M059J (cell line): ENCODE measurements at places on chromosomes 7 and 10. TPM values are rescaled to one million over a fixed set of nuclear protein-coding genes. Genes with fewer than 3 reads are reported as not detected.

GRCh38 chr7:104883718-104884452, 130.1 kb upstream of the KMT2E start:
- DNase-seq: peak; percentile 81

DNA sequence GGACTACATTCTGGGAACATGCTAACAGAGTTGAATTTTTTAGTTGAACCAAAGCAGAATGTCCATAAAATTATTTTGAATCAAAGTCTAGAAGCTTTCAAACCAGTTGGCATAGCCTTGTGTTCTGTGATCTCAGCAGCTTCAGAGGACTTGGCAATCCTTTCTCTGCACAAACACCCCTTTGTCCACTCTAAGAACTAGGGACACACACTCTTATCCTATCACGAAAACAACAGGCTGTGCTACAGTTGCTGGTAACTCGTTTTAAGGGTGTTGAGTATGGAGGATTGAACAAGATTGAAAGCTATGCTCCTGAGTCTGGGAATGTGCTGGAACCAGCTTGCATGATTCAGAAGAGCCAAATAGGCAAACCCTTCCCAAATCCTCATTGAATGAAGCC, 76.4 kb upstream of the PRSS58 start:
- no peak for DNase-seq

GRCh38 chr10:575402-576129, 113.9 kb downstream of the DIP2C start:
- DNase-seq: no peak

DNA sequence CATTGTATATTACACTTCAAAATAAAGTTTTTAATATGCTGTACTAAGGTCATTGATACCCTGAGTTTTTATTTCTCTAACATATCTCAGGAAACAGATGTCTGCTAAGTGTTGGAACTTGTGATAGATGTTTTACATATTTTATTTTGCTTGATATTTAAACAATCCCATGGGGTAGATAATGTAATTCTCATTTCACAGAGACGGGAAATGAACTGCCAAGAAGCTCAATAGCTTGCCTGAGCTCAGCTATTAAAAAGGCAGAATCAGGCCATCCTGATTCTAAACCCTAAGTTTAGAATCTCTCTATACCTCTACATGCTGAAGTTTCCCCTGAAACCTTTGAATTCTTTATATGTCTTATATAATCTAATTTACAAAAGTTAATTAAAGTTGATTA, 126.3 kb downstream of the LRRC18 start:
- no peak for DNase-seq

DNA sequence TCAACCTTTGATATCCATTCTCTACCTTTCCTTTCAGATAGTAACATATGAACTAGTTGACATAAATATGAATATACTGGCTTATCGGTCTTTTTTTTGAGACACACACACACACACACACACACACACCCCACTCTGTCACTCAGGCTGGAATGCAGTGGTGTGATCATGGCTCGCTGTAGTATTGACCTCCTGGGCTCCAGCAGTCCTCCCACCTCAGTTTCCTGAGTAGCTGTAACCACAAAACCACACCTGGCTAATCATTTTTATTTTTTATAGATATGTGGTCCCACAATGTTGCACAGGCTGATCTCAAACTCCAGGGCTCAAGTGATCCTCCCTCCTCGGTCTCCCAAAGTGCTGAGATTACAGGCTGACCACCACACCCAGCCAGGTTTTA, 14.2 kb upstream of the NT5C3A start:
- DNase-seq: peak; percentile 55

DNA sequence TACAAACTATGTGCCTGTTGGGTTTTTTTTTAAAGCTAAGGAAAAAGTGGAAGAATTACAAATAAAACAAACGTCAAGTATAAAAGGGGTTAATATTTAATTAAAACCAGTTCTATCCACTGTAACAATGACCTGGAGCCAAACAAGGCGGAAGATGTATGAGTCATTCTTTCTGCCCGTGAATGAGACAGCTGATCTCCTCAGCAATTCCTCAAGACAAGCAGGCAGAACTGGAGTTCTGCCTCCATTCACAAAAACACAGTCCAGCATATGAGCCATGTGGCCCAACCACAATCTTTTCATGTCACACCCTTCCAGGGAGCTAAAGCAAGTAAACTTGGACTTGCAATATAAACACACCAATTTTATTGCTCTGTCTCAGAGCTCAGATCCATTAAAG, 8.4 kb downstream of the ETV1 start:
- DNase-seq: peak; percentile 96

GRCh38 chr10:125979976-125980375, 83.6 kb downstream of the FANK1 start:
- peak; percentile 17 for DNase-seq

- peak; percentile 68 for DNase-seq
Measured at GRCh38 chr10:116848032-116848943, 1.0 kb upstream of the ENO4 start.

- no peak for DNase-seq
Measured at GRCh38 chr10:34707656-34708055, 107.4 kb downstream of the PARD3 start.

DNA sequence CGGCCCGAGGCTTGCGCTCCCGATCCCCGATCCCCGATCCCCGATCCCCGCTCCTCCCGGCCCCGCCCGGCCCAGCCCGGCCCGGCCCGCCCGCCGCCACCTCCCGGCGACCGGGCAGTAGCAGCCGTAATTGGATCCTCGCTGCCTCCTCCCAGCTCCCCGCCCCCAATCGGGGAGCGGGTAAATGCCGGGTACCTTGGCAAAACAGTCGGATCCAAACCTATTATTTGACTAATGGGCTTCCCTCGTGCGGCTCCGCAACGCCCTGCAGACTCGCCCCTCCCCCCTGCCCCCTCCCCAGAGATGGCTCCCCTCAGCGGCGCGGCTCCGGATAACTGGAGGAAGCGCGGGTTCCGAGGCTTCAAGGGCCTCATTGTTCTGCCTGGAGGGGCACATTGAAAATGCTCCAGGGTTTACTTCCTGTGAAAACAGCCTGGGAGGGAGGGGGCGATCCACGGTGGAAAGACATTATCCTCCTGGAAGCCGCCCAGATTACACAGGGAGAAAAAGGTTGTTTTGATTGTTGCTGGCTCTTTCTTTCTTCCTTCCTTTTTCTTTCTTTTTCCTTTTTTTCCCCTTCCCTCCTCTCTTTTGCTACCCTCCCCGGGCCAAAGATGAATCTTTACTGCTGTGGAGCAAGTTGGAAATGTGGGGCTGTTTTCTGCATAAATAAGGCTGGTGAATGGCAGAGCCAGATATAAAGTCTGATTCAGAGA, 94.7 kb upstream of the ZMIZ1 start:
- peak; percentile 85 for DNase-seq

- peak; percentile 69 for DNase-seq
Measured at GRCh38 chr10:2214805-2215204, 477.5 kb upstream of the ADARB2 start.

GRCh38 chr7:14045651-14046050, 56.2 kb upstream of the ETV1 start:
- no peak for DNase-seq

DNA sequence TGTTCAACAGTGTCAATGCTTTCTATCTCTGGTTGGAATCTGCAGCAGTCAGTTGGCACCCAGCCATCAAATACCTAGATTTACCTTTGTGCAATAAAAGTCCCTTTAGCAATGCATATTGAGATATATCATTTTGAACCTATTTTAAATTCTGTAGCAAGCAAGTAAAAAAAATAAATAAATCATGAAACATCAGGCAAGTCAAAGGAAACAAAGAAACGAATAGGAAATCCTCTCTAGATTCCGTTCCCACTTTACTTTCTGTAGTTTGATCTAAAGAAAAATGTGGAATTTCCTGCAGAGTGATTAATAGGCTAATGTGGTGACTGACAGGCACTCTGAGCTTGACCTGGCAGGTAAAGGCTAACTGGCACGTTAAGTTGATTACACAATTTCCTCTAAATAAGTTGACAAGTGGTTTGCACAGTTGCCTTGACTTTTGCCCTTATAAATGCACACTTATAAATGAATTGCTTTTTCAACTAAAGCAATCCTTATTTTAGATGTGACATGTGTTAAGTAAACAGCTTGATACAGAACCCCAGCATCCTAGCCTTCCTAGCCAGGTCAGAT, 208.1 kb upstream of the TCF7L2 start:
- no peak for DNase-seq

- no peak for DNase-seq
Measured at GRCh38 chr7:40105879-40106473, 28.4 kb downstream of the MPLKIP start.

GRCh38 chr7:67564959-67565358, 568.3 kb downstream of the TYW1 start:
- no peak for DNase-seq

DNA sequence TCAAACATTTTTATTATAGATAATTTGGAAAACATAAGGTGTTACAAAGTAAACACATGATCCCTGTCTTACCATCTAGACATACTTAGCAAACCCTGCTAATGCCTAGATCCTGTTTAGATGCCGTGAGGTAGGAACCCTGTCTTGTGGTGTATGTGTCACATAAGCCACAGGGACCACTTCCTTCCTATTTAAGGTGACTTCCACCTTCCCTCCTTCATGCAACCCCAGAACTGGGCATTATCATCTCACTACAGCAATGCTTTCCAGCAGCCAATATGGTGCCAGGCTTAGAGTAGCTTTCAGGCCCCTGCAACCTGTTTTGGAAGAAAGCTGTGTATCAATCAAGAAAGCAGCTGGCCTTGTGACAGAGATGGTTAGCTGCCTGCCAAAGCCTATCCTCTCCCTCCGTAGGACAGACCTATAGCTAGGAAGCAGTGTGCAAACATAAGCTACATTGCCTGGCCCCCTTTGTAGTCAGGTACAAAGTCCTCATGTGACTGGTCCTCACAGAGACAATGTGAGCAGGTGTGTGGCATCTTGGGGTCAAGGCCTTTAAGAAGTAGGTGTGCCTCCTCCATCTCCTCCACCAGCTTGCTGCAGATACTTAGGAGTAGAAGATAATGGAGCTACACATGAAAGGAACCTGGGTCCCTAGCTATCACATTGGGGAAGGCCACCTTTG, 146.8 kb downstream of the SPAG6 start:
- DNase-seq: no peak

DNA sequence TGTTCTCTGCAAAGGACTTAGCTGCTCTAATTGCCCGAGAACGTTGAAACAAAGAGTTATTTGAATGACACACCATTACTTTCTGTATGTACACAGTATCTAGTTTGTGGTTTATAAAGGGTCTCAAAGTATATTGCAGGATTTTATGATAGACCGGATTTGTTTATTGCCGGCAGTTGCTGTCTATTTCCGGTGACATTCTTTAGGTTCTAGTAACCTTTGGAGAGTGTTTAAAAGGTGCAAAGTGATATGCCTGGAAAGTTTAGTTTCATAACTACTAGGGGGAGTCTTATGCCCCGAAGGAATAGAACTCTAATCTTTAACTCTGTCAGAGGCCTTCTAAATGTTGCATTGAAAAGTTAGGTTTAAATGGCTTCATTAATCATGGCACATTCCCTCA, 63.8 kb downstream of the PAPSS2 start:
- no peak for DNase-seq

GRCh38 chr7:143382791-143383641, 1.9 kb downstream of the ZYX start:
- DNase-seq: no peak

IKZF1 gene
- not detected in 2 replicates for total RNA-seq

HELLS gene
- 52.8 and 95.2 TPM in 2 replicates for total RNA-seq

GIMAP1 gene
- total RNA-seq: 0.07 TPM in 1 of 2 replicates, not detected in the other

SPDYE2B gene
- total RNA-seq: not detected in 2 replicates

NRAP gene
- not detected in 2 replicates for total RNA-seq

AMPH gene
- total RNA-seq: 1.9 and 3.1 TPM in 2 replicates

LLCFC1 gene
- not detected in 2 replicates for total RNA-seq

TMEM176A gene
- 0.34 TPM in 1 of 2 replicates, not detected in the other for total RNA-seq

TMEM196 gene
- not detected in 2 replicates for total RNA-seq

GPER1 gene
- 0.22 and 0.25 TPM in 2 replicates for total RNA-seq

NEUROG3 gene
- total RNA-seq: not detected in 2 replicates
